Type B pancreatic cell (in vitro differentiated cells): ENCODE measurements at places on chromosomes 7 and 10. TPM values are rescaled to one million over a fixed set of nuclear protein-coding genes. Genes with fewer than 3 reads are reported as not detected.

Gene FBXL13
- total RNA-seq = 1.1 and 4.0 TPM in 2 replicates

Gene OPALIN
- total RNA-seq = not detected in 2 replicates

Gene KCNMA1
- total RNA-seq = 27.9 and 30.1 TPM in 2 replicates

Gene TMEM130
- 0.17 and 1.2 TPM in 2 replicates for total RNA-seq

Gene TLX1
- total RNA-seq = 0.10 and 0.17 TPM in 2 replicates

Gene TMEM213
- not detected in 2 replicates for total RNA-seq

Gene LRRC18
- total RNA-seq = not detected in 2 replicates

Gene CPEB3
- 2.3 and 3.7 TPM in 2 replicates for total RNA-seq

Gene TWIST1
- 20.4 and 121 TPM in 2 replicates for total RNA-seq

Gene ALKBH4
- total RNA-seq = 11.2 and 13.3 TPM in 2 replicates

GRCh38 chr7:112116894-112117293 is 89.3 kb downstream of the DOCK4 start:
- DNase-seq = no peak

- no peak for DNase-seq
These were observed 896 bp upstream of the GNG11 start for GRCh38 chr7:93920496-93921182.

DNA sequence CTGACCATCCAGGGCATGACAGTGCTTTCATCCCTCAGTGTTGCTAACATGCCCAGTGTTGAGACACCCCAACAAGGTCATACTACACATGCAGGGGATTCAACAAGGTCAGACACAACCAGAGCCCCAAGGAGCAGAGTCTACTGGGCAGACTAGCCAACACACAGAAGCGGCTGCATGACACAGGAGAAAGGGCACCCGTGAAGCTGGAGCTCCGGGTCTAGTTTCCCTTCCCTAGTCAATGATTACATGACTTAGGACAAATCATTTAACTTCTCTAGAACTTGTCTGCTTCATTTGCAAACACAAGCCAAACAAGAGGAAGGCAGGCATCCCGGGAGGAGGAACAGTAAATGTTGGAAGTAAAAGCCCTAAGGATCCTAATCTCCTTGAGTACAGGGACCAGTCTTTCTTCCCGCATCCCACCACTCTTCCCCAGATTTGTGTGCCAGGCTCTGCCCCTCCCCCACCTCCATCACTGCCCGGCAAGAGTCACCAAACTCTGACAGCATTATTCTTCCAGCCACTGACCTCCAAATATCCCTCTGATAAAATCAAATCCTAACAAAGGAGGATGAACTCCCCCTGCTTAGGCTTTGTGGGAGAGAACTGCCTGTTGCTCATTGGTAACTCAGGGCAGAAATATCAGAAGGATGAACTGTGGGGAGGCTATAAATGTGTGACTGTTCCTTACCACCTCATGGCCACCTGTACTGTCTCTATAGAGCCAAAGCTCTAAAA is 104.3 kb downstream of the KCNMA1 start:
- DNase-seq = no peak

- DNase-seq = no peak
These were observed 156.2 kb downstream of the PARD3 start for GRCh38 chr10:34658934-34659333.

GRCh38 chr7:5709347-5709950 is 72.0 kb downstream of the RNF216 start:
- DNase-seq = no peak

DNA sequence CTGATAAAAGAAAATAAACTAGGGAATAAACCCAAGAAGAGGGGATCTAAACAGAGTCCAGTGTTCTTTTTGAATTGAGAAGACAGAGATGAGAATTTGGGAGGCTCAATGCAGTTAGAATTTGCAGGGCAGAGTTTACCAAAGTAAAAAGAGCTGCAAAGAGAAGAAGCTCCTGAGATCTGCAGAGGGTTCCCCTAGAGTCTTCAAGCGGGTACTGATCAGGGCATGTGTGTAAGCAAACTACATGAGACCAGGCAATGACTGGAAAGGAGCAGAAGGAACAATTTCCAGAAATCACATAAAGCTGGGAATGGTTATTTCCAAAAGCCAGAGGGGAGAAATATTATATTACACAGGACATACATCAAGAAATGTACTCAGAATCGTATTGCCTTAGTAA is 58.1 kb upstream of the TES start:
- no peak for DNase-seq

GRCh38 chr10:124175701-124176348 is 82.4 kb upstream of the CHST15 start:
- no peak for DNase-seq

DNA sequence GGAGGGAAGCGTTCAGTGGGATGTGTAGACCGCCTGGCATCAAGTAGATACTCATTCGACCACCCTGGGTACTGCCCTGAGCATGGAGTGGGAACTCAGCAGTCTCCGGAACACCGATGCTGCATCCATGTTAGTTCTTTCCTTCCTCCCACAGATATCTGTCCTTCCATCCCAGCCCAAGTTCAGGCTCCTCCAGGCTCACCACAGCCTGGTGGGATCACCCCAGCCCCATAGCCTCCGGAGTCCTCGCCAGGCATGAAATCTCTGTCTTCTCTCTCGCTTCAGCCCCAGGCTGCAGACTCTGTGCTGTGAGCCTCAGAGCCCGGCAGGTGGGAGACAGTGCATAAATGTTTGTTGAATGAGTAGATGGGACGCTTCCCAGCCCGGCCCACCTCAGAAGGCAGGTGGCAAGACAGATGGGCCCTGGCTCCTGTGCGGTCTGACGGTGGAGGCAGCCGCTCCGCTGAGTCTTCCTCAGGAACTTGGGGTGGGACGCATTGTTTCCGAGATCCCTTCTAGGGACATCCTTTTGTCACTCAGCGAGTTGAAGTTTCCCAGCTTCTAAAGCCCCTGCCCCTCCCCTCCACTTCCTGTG is 42.9 kb downstream of the ELFN1 start:
- DNase-seq = no peak

DNA sequence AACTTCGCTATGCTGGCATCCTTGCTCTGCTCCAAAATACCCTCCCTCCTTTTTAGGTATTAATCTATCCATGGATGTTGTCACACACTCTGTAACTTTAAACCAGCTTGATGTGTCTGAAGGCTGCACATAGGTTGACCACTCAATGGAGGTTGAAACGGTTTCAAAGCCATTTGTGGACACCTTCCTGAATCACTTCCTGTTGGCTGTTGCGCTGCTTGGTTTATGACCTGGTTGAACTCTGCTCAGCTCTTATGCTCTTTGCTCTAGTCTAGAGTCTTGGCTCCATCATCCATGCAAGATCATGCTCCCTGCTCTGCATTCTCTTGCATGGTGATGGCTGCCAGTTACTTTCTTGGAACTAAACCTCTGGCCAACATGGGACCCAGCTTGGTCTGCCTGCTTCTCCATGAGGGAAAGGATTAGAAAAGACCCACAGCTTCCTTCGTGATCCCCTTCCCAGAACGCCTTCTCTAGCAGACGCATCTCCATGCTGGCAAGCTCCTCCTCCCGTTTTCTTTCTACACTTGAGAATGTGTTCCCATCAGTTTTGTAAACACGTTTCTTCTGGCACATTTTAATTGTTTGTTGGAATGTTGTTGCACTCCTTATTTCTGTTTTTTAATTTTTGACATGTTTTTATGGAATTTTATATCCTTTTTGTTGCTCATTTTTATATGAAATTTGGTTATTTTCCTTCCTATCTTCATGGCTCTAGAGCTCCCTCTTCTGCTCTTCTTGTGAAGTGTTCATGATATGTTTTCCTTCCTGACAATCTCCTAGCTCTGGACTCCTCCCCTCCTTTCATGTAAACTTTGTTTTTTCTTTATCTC is 149.8 kb downstream of the XPNPEP1 start:
- DNase-seq = no peak

DNA sequence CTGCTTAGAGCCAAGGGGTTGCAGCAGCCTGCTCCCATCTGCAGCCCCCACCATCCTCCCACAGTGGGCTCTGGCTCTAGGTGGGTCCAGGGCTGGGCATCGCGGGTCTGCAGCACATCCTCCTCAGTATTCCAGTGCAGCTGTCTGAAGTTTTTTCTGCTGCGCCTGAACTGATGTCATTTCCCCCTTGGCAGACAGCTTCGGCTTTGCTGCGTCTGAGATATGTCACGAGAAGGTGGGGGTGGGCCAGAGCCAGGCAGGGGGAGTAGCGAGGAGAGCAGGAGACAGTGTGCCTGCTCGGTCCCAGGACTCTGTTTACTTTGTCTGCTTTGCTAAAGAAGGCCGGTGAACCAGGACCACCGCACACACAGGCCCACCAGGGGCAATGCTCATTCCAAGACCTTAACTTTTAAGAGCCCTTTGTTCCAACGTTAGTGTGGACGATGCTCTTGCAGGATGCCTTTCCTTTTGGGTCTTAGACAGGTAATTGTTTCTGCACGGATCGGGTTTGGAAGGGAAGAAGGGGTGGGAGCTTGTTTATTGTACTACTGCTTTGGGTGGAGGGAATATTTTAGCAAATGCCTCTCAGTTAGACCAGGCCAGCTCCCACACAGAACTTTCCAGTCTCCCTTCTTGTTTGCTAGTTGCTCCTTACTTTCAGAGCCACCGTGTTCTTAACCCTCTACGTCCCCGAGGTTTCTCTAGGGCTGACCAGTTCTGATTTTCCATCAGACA is 32.4 kb downstream of the WBP1L start:
- no peak for DNase-seq

GRCh38 chr7:22488643-22489462 is 11.1 kb downstream of the STEAP1B start:
- DNase-seq = no peak

DNA sequence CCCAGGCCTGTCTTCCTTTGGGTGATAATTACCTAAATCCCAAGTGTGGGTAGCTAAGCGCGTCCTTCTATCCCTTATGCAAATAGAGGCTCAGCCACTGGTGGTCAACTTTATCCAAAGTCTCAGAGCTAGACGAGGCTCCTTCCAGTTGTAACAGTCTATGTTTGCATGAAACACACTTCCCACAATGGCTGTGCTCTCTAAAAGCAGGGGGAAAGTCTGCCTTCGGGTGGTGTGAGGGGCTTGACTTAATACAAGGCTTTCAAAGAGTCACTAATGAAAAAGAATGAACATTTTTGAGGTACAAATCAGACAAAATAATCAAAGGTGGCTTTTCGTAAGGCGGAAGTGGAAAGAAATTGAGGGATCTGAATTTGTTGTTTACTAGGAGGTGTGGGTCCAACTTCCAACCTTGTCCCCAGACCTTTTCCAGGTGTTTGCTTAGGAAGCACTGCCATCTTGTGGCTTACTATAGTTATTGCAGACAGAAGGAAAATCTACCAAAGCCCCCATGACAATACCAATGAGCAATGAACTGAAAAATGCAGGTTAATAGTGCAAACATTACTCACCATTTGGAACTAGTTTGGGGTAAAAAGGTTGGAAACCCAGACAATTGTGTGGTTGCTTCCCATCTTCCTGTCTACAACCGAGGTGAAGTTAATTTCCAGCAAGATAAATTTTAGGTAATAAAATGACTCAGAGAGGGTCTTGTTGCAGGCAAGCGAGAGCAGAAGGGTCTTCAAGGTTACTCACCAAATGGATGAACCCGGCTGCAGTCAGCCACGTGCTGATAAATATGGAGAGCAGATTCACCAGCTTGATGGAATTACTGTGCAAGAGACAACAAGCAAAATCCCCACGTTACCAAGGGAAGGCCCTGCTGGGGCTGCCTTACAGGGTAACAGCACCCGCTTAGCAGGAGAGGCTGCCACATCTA is 525.7 kb downstream of the KCNMA1 start:
- no peak for DNase-seq

GRCh38 chr7:27424749-27425148 is 182.1 kb downstream of the EVX1 start:
- DNase-seq = no peak

GRCh38 chr7:18489624-18490023 is 5.9 kb upstream of the HDAC9 start:
- no peak for DNase-seq

DNA sequence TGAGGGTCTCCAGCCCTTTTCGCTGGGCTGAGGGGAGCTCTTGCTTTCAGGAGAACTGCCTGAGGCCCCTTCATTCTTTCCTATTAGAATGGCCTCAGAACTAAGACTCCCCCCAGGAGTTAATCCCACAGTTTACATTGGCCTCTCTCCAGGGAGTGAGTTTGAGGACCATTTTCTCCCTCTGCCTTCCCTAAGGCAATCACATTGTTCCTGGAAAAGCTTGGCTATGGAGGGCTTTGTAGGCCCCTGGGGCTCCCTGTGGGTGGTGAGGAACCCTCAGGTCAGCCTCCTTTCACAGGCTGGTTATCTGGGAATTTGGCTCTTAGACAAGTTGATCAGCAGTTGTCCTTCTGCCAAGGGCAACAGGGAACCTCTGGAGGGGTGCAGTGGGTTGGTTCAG is 343.7 kb downstream of the RPS24 start:
- no peak for DNase-seq

GRCh38 chr10:11255796-11256444 is 238.2 kb downstream of the CELF2 start:
- no peak for DNase-seq

- DNase-seq = no peak
These were observed 438.1 kb downstream of the SUGCT start for GRCh38 chr7:40572810-40573465.

DNA sequence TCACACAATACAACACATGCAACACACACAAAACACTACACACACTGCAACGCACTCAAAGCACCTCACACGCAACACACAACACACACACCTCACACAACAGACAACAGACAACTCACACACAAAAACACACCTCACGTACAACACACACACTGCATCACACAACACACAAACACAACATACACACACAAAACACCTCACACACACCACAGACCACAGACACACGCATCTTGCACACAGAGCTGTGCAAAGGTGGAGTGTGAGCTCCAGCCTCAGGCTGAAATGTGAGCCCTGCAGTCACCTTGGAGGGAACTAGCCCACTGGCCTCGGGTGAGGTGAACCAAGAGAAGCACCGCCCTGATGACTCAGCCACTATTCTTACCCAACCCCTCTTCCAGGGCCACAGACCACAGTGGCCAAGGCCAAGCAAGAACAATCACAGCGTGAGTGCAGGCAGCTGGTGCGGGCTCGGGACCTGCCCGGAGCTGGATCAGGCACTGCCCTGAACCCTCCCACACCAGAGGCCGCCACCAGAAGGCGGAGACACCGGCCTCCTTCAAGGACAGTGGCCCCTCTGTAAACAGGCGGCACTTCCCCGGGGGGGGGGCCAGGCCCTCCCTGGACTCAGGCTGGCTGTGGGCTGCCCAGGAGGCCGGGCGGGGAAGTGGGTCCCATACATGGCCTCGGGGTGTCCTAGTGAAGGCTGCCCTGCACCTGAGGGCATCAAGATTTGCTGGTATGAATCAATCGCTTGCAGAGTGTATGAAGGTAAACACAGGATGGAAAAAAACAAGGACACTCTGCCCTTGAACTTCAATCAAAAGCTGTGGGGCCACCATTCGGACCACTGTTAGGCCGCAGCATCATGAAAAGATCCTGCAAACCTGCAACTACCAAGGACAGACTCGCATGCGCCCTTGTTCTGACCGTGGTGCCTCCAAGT is 106.7 kb downstream of the TNS3 start:
- DNase-seq = no peak

- no peak for DNase-seq
These were observed 11.8 kb downstream of the SCIN start for GRCh38 chr7:12582362-12582761.

- DNase-seq = no peak
These were observed 6.6 kb upstream of the TMEM184A start for GRCh38 chr7:1562597-1563051.
